ENCODE measurements at places on chromosomes 1 and 21. TPM values are rescaled to one million over a fixed set of nuclear protein-coding genes. Genes with fewer than 3 reads are reported as not detected.

PSRC1 gene
- total RNA-seq, result 42.3 TPM

FCRL2 gene
- not detected for total RNA-seq

SZRD1 gene
- 72.9 TPM for total RNA-seq

PGLYRP4 gene
- total RNA-seq, result not detected

NTNG1 gene
- total RNA-seq, result not detected

STIL gene
- 24.5 TPM for total RNA-seq

PLD5 gene
- total RNA-seq, result not detected

SLAMF9 gene
- not detected for total RNA-seq

TSPAN2 gene
- 3.2 TPM for total RNA-seq

DDAH1 gene
- total RNA-seq, result 20.7 TPM

PLA2G2F gene
- total RNA-seq, result not detected

PINK1 gene
- 57.9 TPM for total RNA-seq

NPHS2 gene
- not detected for total RNA-seq

GRCh38 chr1:39196244-39197215 is 8.0 kb upstream of the MACF1 start:
- DNase-seq, result peak; percentile 89

DNA sequence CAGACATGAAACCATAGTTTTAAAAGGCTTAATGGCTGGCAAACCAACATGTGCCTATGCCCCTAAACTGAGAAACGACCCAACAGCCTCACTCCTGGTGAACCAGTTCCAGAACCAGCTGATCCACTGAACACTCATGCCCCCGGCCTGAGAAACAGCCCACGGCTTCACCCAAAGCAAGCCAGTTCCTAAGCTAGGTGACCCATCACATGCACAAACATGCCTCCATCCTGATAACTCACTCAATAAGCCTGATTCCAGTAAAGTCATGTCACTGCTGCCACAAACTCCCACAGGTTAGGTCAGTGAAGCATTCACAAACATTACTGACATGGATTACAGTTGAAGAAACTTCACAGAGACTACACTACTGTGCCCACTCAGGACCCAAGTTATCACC is 161.6 kb downstream of the USH2A start:
- DNase-seq, result no peak

- no peak for DNase-seq
Observed at GRCh38 chr1:217115404-217116380, 392.5 kb upstream of the ESRRG start.

GRCh38 chr1:155316922-155317321 is 3.8 kb upstream of the RUSC1 start:
- no peak for DNase-seq

- no peak for DNase-seq
Observed at GRCh38 chr1:204511366-204511765, 4.8 kb upstream of the MDM4 start.

- no peak for DNase-seq
Observed at GRCh38 chr1:233412812-233413211, 85.3 kb downstream of the MAP3K21 start.

DNA sequence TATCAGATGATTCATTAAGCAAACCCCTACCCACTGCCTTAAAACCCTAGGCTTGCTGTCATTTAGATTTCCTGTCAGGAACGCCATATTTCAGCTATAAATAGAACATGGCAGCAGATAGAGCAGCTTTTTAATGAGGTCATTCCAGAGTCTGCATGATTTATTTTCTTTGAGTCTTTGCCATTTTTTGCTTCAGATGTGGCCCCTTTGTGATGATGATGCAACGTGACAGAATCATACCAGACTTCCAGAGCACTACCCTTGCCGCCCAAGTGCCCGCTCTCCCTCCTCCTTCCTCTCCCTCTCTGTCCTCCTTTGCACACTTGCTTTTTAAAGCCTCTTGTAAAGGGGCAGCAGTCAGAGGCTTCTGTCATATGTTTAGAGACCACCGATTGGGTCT is 55.5 kb upstream of the TRIM67 start:
- DNase-seq, result peak; percentile 96

DNA sequence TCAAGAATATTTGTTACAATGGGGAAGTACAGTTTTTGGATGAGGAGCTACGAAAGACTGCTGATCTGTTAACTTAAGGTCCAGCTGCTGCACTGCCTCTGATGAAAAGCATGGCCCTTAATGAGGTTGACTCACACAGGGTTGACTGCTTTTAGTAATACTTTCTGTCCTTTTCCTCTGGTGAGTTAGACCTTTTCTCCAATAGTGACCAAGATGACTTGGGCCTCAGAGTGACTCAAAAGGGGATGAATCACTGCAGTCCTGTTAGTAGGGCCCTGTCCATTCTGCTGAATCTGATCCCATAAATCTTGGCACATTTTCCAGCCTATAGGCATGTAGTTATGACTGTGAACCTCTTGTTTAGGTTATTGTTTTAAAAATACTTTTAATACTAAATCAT is 2.7 kb downstream of the DISP1 start:
- DNase-seq, result peak; percentile 99

- no peak for DNase-seq
Observed at GRCh38 chr1:119069682-119070081, 70.8 kb downstream of the WARS2 start.

GRCh38 chr1:200488375-200489165 is 78.7 kb upstream of the ZNF281 start:
- peak; percentile 80 for DNase-seq

- no peak for DNase-seq
Observed at GRCh38 chr1:33623811-33624210, 151.4 kb downstream of the ZSCAN20 start.

DNA sequence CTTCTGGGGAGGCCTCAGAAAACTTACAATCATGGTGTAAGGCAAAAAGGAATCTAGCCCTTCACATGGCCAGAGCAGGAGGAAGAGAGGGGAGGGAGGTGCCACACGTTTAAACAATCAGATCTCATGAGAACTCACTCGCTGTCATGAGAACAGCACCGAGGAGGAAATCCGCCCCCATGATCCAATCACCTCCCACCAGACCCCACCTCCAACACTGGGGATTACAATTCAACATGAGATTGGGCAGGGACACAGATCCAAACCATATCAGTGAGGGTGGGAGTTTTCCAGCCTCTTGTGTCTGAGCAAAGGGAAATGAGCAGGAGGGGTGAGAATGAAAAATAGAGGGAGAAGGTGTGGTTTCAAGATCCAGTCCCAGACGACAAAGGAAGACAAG is 482.1 kb upstream of the VAMP3 start:
- DNase-seq, result no peak

DNA sequence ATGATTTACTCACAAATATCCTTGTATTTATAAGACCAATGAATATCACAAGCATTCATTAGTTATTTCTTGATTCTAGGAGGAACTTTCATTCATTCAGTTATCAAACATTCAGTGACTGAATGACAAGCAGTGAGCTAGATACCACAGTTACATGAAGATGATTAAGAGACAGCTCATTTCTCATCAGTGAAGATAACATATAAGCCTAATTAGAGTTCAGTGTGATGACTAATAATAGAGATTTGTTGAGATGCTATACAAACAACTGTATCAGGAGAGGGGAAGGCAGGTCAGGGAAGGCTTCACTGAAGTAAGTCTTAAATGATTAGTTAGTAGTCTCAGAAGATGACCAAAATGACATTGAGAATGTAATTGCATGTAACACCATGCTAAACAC is 14.6 kb upstream of the C1orf105 start:
- no peak for DNase-seq

GRCh38 chr1:234997896-234998741 is 130.5 kb downstream of the TOMM20 start:
- DNase-seq, result peak; percentile 81

DNA sequence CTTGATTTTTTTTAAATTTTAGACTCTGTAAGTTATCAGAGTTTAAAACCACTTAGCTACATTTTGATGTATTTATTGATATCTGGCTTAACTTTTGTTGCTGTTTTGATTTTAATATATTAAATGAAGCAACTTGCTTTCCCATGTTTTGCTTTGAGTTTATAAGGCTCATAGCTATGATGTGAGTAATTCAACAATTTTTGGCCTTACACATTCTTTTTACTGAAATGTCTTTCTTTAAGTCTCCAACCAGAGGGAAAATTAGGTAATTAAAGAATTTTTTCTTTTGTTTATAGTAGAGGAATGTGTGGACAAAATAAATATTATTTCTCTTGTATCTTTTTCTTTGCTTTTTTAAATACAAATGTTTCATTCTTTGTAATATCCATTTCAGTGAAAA is 258.3 kb upstream of the ADAMTS5 start:
- no peak for DNase-seq

DNA sequence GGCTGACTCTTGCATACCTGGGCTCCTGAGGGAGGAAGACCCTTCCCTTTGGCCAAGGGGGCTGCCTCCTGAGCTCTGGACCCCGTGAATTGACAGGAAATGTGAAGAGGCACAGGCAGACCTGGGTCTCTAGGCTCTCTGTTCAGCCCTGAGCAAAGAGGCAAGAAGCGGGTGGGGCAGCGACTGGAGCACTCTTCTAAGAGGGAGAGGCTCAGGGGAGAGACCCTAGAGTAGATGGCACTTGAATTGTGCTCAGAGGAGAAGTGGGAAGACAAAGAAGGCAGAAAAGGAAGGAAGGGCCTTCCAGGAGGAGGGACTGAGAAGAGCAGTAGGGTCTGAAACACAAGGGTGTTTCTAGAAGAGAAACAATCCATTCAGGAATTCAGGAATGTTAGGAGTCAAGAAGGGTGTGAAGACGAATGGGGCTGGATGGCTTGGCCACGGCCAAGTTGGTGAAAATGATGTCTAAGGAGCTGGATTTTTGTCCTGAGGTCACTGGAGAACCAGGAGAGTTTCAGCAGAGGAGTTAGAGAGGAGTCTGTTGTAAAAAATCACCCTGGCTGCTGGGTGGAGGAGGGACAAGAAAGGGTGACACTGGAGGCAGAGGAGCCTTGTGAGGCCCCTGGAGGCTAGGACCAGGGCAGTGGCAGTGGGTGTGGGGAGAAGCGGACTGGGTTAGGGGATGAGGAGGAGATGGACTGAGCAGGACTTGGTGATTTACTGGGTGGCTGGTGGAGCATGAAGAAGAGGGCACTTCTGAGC is 5.3 kb downstream of the TIE1 start:
- DNase-seq, result no peak

- no peak for DNase-seq
Observed at GRCh38 chr1:58031416-58031815, 515.1 kb downstream of the OMA1 start.

GRCh38 chr1:154847891-154848290 is 22.2 kb downstream of the KCNN3 start:
- DNase-seq, result no peak

- DNase-seq, result no peak
Observed at GRCh38 chr1:244254467-244254866, 197.2 kb downstream of the ADSS2 start.

DNA sequence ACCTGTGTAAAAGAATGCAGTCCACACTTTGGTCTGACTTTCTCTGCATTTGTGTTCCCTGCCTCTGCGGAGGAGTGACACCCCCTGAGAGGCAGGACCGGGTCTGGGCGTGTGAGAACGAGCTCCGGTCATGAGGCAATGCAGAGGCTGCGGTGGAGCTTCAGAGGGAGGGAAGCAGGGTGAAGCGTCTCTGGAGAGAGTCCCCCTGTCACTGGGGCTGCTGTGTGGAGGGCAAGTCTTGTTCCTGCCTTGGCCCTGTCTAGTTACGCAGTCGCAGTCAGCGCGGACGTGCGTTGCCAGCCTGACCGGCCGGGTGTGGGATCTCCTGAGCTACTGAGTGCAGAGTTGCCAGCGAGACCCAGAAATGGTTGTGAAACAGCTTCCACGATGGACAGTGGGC is 48.5 kb downstream of the BACE2 start:
- DNase-seq, result no peak

DNA sequence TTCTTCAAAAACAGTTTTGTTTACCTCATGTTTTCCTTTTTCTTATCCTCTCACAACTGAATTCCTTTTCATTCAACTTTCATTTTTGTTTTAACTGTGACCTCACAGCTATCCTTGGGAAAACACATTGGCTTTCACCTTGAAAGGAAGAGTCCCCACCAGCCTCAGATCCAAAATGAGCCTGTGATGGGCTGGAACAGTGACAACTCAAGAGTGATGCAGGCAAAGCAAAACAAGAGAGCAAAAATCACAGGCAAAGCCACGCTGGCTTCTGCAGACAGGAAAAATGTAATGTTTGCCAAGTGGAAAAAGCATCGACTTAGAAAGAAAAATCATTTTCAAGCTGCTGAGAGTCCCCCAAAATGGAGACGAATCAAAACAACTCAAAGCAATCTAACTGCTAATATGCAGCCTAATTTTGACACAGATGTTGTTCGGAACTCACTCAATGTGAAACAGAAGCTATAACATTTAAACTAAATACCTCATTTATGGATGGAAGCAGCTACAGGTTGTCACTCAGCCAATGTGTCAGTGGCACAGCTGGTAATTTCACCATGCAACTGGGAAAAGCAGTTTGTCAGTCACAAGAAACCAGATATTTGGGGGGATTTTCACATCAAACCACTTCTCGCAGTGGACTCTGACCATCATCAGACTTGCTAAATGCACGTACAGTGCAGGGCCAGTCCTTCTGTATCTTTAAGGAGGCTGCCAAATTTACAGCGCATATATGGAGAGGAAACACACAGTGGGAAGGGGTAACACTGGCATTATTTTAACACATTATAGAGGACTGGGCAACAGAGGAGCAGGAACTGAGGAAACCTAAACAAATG is 50.7 kb downstream of the ALG14 start:
- no peak for DNase-seq

DNA sequence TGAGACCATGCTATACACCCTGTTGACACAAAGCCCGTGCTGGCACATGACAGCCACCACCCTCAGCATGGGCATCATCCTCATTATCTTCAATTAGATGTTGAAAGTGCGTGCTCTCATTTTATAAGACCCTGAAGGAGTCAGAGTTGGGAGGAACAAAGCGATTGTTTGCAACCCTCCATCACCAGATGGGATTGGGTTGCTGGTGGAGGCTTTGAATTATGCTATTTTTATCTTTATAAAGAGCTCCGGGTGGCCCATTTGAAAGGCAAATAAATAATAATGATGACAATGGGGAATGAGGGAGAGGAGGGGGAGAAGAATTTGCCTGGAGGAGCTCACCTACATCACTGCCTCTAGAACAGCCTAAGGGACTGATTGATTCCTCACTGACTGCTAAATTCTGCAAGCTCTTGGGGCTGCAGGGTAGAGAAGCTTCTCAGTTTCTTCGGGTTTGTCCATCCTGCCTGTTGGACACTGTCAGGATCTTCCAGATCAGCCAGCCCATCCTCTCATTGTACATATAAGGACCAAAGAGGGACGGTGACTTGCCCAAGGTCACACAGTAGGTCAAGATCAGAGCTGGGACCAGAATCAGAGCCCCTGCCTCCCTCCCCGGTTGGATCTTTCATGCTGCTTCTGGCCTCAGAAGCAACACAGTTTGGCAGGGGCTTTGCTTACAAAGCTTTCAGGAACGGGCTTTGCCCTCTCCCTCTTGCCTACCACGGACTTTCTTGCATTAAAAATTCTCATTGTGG is 130.9 kb upstream of the ZBTB40 start:
- no peak for DNase-seq

DNA sequence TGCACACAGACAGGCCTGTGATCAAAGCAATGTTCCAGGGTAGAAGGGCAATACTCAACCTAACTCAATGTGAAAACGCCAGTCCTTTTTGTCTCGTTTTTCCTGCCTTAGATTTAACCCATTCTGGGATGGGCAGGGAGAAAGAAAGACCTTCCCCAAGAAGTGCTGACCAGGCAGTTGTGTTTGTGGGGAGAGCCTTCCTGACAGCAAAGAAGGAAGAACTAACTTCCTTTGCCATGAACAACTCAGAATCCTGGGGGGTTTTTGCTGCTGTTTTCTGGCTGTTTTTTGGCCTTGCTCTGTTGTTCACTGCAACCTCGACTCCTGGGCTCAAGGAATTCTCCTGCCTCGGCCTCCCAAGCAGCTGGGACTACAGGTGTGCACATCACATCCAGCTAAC is 112.0 kb upstream of the RAB4A start:
- no peak for DNase-seq
